ENCODE measurements at places on chromosomes 6 and 20. TPM values are rescaled to one million over a fixed set of nuclear protein-coding genes. Genes with fewer than 3 reads are reported as not detected.

Gene DEFB124
- total RNA-seq: not detected

Gene LRRC73
- 0.95 TPM for total RNA-seq

Gene CPNE5
- 3.8 TPM for total RNA-seq

Gene CST2
- not detected for total RNA-seq

Gene HNF4A
- 301 TPM for total RNA-seq

Gene CFAP61
- not detected for total RNA-seq

Gene GGTLC1
- not detected for total RNA-seq

Gene SLC13A3
- 0.92 TPM for total RNA-seq

Gene PDYN
- total RNA-seq: not detected

Gene TRIM15
- total RNA-seq: 62.5 TPM

Gene VGLL2
- total RNA-seq: not detected

Gene GRM1
- total RNA-seq: not detected

Gene GABRR2
- total RNA-seq: 0.55 TPM

Gene FOXF2
- 15.2 TPM for total RNA-seq

Gene FAM83D
- 9.4 TPM for total RNA-seq

DNA sequence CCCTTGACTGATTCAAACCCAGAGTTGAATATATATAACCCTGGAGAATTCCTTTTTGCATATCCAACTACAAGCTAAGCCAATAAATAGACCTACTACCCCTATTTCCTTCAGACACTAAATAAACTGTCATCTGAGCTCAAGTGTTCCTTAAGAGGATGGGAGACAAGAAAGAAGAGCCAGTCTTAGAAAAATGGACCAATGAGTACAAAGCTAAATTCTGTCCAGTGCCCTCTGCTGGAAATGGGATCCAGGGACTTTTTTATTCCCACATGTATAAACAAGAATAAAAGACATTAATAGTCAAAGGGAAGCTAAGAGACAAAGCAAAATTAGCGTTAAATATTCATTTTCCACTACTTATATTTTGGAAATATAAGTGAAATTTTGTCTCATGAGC is 4.8 kb downstream of the PPP1R10 start:
- no peak for DNase-seq

DNA sequence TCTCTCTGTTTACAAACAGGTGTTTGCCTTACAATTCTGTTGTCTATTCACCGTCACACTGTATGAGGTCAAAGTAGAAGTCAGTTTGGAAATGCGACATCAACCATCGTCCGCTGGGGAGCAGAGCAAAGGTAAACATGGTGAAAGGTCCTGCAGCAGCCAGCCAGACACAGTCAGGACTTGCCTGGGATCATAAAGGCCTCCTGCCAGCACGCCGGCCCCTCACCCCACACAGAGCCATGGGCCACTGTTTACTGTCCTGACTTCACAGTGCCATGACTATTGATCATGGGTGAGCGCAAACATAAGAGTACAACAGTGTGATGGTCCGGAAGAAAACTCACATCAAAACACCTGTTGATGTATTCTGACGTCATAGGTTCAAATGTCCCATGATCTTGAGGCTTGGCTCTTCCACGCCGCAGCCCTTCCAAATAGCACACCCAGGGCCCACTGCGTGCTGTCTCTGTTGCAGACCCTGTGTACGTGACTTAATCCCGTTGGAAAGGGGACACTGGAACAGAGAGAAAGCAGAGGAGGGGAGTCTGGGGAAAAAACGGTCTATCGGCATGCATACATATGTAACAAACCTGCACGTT is 16.9 kb upstream of the PPP1R3G start:
- DNase-seq: no peak

DNA sequence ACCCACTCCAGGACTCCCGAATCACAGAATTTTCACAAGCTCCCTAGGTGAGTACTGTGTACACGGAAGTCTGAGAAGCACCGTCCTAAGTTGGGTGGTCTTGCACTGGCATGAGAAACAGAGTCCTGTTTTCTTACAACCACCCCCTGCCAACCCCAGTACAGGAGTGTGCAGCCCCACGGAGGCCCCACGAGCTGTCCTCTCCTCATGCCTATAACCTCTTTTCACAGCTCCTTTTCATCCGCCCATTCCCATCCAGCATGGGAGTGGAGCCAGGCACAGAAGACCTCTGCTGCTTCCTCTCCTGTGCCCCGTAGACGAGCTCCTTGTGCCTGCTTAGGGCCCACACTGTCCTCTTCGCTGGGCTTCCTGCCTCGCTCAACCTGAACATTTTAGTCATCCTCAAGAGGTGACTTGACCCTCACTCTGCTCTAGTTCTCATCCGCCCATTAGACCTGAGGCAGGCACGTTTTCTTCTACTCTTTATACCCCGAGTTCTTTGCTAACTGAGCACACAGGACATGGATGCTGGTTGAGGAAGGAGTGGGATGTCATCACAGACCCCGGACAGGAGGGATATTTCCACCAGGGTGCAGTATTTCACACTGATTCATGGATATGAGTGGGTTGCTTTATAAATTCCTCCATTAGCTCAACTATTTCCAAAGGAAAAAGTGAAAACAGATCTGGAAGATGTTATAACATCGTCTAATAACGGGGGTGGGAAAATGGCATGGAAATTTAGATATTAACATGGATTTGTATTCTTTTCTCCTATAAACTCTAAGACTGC is 160.5 kb downstream of the TTLL2 start:
- DNase-seq: no peak

DNA sequence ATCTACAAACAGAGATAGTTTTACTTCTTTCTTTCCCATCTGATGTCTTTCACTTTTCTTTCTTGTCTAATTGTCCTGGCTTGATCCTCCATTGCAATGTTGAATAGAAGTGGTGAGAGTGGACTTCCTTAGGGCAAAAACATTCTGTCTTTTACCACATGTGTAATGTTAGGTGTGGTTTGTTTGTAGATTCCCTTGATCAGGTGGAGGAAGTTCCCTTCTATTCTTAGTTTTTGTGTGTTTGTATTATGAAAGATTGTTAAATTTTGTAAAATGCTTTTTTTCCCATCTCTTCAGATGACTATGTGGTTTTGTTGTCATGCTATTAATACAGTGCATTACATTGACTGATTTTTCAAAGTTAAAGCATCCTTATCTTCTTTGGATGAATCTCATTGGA is 41.6 kb upstream of the DUSP22 start:
- DNase-seq: no peak

DNA sequence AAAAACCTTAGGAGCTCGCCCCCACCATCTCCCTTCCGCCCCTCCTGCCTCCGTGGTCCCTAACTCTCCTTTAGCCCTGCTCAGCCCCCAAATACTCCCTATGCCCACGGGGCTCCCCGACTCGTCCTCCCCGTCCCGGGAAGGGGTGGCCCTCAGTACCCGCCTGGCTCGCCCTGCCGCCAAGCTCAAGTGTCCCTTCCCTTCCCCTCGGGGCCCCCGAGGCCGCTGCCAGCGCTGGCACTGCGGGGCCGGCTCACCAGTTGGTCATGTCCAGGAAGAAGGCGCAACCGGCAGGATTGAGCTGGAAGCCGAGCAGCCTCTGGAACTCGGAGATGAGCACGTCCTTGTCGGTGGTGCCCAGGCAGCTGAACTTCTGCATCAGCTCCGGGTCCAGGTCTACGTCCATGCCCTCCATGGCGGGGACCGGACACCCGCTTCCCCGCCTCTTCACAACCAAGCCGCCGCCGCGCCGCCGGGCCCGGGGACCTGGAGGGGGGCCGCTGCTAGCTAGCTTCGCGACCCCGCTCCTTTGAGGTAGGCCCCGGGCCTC is 303 bp downstream of the ILRUN start:
- no peak for DNase-seq

- DNase-seq: no peak
These were observed 9.2 kb upstream of the EFHC1 start for GRCh38 chr6:52410979-52411378.

- DNase-seq: no peak
These were observed 69.2 kb upstream of the SMIM29 start for GRCh38 chr6:34317882-34318498.

- no peak for DNase-seq
These were observed 69.8 kb downstream of the RIN2 start for GRCh38 chr20:19827818-19828217.

- no peak for DNase-seq
These were observed 802 bp downstream of the HDGFL1 start for GRCh38 chr6:22570185-22570551.

DNA sequence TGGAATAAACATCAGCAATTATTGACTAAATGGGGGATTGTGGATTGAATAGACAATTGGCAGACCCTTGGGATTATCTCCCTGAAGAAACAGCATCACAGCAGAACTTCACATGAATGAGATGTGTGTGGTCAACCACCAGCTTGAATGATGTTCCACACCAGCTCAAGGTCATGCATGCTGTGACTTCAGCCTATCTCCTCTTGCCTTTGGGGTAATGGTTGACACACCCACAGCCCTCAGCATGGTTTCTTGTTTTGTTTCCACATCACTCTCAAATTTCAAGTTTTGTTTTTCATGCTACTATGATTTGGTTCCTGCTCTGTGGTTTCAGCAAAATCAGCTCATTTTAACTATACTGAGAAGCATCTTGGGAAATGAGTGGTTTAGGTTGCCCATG is 94.3 kb downstream of the PAK5 start:
- no peak for DNase-seq

- DNase-seq: no peak
These were observed 18.2 kb upstream of the ZNF831 start for GRCh38 chr20:59145247-59145923.

DNA sequence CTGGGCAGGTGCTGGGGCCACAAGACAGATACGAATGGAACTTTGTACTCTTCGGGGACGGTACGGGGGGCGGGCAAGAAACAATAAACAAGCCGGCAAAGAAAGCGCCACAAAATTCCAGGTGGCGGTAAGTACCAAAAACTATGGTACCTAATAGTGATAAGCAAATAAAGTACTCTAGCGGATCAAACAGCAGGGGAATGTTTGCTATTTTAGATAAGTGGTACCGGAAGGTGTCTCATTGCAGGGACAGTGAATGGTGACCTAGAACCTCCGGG is 15.1 kb upstream of the RIPK1 start:
- no peak for DNase-seq

DNA sequence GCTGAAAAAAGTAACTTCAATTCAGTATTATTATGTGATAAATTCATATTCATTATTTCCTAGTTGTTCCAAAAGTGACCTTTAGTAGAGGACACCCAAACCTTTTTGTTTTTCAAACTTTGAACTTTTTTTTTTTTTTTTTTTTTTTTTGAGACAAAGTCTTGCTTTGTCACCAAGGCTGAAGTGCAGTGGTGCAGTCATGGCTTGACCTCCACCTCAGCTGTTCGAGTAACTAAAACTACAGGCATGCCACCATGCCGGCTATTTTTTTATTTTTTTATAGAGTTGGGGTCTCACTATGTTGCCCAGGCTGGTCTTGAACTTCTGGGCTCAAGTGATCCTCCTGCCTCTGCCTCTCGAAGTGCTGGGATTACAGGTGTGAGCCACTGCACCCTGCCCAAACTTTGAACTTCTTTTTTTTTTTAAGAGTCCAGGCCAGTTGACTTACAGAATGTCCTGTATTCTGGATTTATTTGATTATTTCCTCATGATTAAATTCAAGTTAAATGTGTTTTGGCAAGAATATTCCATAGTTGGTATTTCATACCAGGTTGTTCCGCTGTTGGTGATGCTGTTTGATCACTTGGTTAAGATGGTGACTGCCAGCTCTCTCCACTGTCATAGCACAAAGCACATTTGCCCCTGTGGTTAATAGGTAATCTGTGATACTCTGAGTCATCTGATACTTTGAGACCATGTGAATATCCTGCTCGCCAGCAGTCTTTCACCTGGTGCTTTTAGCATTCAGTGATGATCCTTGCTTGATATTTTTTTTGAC is 48.0 kb downstream of the VAPB start:
- no peak for DNase-seq

DNA sequence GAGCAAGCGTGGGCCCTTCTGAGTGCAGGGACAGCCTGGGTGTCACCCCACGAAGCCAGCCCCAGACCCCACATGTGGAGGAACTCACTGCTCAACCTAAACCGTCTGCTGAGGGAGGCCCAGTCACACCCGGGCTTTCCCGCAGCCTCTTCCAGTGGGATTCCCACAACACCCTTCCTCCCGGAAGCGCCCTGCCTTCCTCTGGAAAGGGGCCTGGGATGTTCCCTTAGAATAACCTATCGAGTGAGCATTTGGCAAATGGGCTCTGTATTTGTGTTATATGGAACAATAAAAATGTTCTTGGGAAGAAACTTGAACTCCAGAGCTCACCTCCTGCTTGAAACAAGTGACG is 100.0 kb upstream of the DUSP22 start:
- DNase-seq: no peak

- DNase-seq: peak; percentile 26
These were observed 114.5 kb downstream of the RNF144B start for GRCh38 chr6:18501663-18502013.
